Fibroblast of gingiva (primary cell): ENCODE measurements at places on chromosomes 1 and 21.

DNA sequence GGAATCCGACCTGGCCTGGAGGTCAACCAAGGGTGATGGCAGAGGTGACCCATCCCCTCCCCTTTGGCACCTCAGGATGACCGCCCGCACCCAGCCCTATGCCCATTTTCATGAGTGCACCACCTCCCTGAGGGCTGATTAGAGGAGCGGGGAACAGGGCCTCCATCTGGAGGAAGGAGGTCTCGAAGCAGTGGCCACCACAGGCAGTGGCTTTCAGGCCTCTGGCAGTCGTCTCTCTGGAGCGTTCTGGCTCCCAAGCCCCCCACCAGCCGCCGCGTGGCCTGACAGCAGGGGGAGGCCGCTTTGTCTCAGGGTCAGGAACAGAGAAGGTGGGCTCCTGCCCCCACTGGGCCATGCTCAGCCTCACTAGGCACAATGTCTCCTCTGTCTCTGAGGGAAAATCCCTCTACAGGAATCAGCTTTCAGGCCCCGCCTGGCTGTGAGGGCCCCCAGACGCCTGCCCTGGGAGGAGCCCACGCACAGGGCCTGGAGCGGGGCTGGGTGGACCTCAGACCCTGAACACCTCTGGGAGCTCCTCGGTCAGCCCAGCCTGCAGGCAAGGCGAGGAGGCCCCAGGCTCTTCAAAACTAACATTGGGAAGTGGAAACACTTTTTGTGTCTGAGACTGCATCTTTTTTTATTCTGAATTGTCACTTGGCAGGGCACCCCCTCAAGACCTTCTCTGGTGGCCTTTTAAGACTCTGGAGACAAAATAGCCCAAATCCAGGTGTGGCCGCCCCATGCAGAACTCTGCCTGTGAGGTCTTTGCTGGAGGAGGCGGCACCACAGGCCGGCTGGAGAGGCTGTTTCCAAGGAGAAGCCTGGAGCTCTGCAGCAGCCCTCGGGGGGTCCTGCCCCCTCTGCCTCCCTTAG is 127.7 kb upstream of the ARHGEF16 start:
- no peak for DNase-seq

DNA sequence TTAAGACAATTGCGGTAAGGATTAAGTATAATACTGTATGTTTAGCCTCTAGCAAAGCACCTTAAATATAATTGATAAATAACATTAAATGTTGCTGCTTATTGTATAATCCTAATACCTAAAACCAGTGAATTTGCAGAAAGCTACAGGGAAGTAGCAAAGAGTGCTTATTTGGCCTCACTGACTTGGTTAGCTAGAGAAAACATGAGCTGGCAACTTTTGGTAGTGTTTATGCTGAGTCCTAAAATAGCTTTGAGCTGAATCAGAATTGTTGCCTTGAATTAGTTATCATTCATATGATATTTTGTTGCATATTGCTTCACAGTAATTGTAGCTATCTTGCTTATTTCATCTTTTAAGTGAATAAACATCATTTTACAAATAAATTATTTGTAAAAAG is 3.5 kb downstream of the TRIM67 start:
- peak; percentile 51 for DNase-seq

GRCh38 chr1:82152356-82153271 is 351.9 kb downstream of the ADGRL2 start:
- peak; percentile 6 for DNase-seq

DNA sequence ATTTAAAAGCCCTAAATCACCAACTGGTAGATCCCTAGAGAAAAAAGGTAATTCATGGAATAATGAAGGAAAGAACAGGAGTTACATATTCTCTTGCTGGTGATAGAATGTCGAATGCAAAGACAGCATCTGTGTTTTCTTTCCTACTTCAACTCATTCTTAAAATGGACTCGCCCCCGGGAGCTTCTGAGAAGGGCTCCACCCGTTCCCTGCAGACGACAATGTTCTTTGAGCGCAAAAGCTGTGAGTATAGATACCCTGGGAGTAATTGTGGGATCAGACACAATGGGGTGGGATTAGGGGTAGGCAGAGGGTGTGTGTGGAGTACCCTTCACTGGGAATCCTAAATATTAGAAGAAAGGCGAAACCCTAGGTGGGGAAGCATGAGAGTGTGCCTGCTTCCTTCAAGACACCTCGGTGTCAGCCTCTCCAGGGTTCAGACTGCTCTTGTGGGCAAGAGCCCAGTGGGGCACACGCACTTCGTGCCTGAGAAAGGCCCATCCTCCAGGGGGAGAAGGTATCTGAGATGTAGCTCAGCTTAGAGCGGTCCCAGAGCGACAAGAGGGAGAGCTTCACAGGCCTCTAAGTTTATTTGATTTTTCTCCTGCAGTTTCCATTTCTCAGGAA is 123.3 kb upstream of the DPYD start:
- no peak for DNase-seq

GRCh38 chr1:197771904-197772556 is 3.2 kb downstream of the DENND1B start:
- no peak for DNase-seq

DNA sequence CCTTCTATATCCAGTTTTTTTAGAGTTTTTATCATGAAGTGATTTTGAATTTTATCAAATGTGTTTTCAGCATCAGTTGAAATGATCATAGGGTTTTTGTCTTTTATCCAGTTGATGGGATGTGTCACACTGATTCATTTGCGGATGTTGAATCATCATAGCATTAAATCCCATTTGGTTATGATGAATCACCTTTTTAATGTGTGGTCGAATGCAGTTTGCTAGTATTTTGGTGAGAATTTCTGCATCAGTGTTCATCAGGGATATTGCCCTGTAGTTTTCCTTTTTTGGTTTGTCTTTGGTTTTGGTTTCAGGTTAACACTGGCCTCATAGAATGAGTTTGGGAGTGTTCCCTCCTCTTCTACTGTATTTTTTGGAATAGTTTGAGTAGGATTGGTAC is 80.3 kb downstream of the DIRAS3 start:
- peak; percentile 18 for DNase-seq
